ENCODE measurements at places on chromosomes 11 and 22.

GRCh38 chr22:33869946-33870345, 50.3 kb downstream of the LARGE1 start:
- DNase-seq, result no peak

DNA sequence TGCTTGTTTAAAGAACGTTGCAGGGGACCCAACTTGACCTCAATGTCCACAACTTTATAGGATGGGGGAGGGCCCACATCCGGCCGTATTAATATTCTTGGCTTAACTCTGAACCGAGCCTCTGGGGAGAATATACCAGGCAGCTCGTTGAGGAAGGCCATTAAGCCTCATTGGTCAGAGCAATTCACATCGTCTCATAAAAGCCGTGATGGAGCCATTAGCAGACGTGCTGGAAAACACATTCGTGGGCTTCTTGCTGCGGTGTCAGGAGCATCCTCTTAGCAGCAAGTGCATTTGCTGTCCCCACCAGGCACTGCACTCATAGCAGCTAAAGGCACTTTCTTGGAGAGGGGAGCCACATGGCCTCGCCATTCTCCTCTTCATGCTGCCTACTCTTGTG, 14.9 kb downstream of the DSCAML1 start:
- DNase-seq, result no peak

DNA sequence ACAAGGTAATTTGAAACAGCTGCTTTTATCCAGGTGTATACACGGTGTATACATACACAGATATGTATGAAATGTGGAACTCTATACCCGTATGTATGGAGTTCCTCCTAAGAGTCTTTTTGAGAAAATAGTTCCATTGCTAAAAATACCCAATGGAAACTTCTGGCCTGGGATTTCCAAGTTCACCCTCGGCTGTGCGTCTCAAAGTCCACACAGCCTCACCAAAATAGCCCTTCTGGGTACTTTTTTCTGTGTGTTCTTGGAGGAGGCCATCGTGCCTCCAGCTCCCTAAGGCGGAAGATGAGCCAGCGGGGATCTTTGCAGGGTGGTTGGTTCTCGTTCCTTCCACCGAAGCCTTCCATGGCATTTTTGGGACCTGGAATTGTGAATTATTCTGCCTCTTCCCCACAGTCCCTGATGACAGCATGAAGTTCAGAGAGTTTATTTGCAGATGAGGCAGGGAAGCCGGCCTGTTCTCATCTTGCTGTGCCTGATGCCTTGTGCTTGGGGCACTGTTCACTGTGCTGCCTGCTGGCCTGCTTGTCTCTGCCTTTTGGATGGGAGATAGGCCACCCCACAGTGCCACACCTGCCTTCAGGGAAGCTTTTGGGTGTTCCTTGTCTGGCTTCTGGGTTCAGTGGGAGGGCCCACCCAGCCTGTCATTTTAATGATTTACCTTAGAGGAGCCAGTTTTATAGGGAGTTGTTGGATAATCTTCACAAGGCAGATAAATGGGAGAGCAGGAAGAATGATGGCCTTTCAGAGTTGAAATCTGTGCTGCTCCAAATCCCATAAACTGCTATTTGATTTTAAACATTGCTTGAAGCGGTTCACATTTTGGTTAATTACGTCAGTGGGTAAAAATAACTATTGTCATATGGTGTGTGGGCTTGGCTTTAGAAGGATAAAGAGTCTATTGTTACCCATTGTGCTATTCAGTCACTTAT, 112.7 kb upstream of the OR4B1 start:
- no peak for DNase-seq

DNA sequence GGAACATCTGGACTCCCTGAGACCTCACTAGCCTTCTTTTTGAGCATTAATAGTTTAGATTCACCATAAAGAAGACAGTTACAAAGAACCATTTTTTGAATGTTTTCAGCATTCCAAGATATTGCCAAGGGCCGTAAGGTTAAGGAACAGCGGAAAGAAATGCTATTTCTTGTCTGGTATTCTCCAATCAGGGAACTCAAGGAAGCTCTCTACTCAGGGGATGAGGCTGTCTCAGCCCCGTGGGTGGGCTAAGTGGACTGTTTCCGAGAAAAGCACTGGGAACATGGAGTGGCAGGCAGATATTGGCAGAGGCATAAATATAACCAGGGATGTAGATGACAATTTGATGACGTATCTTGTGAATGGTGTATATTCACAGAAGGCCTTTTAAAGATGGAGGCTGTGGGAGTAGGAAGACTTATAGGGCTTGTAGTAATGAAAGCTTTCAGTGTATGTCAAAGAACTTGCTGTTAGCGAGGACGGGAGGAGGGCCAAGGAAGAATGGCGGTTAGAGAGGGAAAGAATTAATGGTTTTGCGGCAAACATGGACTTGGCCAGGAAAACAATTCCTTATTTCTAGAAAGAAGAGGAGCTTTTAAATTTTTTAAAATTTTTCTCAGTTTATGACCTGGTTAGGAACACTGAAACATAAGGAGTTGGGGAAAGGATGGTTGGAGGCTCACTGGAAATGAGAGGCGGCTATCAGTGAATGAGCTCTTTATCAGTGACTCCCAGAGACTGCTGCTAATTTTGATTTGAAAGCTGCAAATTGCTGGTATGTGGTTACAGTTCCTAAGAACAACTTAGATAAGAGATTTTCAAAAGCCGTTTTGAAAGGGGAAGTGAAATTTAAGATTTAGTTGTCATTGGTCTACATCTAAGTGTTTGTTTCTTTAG, 64.6 kb downstream of the ST3GAL4 start:
- DNase-seq, result no peak

DNA sequence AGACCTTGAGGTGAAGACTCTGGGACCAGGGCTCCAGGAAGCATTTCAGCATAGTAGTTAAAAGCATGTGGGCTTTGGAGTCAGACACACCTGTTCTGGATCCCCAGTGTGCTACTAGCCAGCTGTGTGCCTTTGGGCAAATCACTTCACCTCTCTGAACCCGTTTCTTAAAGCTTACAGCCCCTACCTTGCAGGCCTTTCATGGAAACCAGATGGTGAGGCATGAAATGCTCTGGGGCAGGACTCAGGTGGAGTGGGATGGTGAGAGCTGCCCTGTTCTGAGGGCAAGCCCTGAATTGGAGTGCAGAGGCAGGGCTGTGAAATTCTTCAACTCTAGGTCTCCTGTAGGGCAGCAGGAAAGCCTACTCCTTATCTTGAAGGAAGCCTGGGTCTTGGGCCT, 10.5 kb downstream of the UCP2 start:
- no peak for DNase-seq

GRCh38 chr11:2975594-2975993, 16.5 kb downstream of the NAP1L4 start:
- peak; percentile 40 for DNase-seq

GRCh38 chr11:112864672-112865071, 96.5 kb upstream of the NCAM1 start:
- DNase-seq, result no peak

- DNase-seq, result peak; percentile 92
Measured at GRCh38 chr11:61369372-61370348, 7.5 kb downstream of the TMEM138 start.

DNA sequence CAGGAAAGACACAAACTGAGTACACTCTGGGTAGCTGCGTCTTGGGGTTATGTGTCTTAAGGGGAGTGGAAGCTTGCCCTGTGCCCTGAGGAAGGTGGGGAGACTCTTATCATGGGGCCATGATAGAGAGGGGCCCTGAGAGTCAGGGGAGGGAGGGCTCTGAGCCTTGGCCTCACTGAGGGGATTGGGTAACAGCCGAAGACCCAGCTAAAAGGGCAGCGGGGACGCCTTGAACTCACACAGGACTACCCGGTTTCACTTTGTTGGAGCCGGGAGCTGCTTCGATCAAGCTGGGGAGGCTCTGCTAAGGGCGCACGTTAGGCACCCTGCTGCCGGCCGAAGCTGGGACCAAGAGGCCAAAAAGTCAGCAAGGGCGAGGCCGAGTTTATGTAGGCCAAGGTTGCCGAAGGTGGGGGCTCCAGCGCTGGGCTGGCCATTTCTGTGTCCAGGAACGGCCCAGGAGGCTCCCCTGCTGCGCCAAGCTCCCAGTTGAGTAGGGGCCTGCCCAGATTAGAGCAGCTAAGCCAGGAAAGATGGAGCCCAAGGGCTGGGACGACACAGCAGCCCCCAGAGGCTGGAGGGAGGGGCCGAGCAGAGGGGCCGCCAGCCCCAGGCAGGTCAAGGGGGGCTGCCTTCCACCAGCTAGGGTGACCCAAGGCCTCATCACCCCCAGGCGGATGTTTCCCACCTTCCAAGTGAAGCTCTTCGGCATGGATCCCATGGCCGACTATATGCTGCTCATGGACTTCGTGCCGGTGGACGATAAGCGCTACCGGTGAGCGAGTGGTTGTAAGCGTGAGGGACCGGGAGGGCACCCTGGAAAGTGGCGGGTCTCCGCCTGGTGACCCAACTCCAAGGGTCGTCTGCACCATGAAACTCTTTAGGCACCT, 2.2 kb downstream of the TBX1 start:
- no peak for DNase-seq

GRCh38 chr11:75268626-75269366, 28.2 kb downstream of the TPBGL start:
- DNase-seq, result no peak

DNA sequence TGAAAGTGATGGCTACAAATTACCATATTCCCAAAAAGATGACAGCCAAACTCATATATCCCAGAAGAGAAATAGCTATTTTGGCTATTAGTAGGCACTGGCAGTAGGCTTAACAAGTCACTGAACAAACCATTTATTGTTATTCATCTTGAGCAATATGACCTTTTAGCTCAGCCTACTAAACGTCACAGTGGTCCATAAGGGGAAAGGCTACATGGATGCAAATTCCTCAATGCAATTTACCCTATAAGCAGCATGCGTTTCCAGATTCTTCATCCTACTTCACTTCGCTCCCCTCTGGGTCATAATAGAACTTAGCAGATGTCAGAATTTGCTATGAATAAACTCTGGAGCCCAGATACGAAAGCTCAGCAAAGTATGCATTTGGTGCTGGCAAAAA, 114.0 kb downstream of the SIK3 start:
- peak; percentile 73 for DNase-seq

- no peak for DNase-seq
Measured at GRCh38 chr11:128841461-128842072, 25.5 kb downstream of the KCNJ1 start.

- peak; percentile 2 for DNase-seq
Measured at GRCh38 chr22:22099833-22100812, 117.5 kb upstream of the TOP3B start.

DNA sequence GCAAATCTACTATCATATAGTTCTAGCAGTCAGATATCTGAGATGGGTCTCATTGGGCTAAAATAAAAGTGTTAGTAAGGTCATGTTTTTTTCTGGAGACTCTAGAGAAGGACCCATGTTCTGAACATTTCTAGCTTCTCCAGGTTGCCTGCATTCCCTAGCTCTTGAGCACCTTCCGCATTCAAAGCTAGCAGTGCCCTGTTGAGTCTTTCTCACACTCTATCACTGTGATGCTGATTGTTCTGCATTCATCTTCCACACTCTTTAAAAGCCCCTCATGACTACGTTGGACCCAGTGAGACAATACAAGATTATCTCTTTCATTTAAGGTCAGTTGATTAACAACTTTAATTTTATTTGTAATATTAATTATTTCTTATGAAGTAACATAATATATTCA, 433.3 kb upstream of the CHORDC1 start:
- no peak for DNase-seq

GRCh38 chr22:36335621-36336020, 52.1 kb downstream of the MYH9 start:
- no peak for DNase-seq

GRCh38 chr11:1486054-1486825, at the start of gene MOB2:
Gene MOB2 (minus strand): TSS chr11:1486779. CDS start chr11:1486556, 223 bp downstream.
- no peak for DNase-seq
